ENCODE measurements at places on chromosomes 6 and 20.

- DNase-seq, result no peak
Measured at GRCh38 chr6:150684714-150685459, 85.2 kb downstream of the PLEKHG1 start.

DNA sequence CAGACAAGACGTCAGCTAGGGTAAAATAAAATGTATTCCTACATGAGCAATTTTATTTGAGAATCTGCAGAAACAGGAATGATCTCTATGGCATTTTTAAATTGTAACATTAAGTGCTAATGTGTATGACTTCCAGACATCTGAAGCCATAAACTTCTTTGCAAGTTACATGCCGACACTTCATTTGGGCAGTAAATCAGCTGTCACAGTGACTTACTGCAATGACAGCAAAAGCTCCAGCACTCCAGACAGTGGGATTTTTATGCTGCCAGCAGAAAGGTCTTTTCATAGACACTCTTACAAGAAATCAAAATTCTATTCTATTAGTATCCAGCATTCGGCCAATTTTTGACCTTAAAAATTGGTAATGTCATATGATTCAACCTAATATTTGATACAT lies 156.3 kb upstream of the SNX9 start:
- no peak for DNase-seq

GRCh38 chr6:76264468-76264867 lies 192.0 kb upstream of the IMPG1 start:
- DNase-seq, result no peak

GRCh38 chr20:57158474-57158873 lies 108.0 kb downstream of the BMP7 start:
- no peak for DNase-seq
